ENCODE measurements at places on chromosomes 5 and 9.

DNA sequence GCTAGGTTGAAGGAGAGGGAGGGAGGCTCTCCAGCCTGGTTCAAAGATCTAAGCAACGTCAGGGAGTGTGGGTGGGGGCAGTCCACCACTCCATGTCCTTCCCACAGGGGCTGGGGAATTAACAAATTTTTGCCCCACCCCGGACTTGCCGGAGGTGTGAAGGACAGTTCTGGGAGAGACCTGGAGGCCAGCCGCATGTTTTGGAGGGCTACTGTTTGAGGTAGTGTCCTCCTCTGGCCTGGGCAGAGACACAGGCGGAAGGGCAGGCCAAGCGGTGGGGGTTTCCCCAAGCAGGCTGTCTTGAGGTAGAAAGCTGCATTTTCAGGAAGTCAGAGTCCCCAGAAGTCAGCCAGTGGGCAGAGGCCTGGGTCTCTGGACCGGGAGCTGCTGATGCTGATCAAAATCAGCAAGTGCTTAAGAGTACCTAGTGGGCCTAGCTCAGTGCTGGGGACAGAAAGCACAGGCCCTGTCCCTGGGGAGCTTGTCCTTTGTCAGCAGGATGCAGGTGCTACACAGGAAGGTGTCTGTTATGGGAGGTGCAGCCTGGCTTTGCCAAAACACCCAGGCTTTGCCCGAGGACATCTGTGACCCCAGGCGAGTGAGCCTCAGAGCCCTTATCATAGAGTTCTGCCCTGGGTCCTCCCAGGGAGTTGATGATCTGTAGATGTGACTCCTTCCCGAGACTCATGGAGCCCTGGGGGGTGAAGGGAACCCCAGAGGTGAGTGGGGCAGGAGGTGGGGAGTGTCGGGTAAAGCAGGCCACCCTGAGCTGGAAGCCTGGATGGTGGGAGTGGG is 18.5 kb downstream of the JADE2 start:
- DNase-seq, result no peak

DNA sequence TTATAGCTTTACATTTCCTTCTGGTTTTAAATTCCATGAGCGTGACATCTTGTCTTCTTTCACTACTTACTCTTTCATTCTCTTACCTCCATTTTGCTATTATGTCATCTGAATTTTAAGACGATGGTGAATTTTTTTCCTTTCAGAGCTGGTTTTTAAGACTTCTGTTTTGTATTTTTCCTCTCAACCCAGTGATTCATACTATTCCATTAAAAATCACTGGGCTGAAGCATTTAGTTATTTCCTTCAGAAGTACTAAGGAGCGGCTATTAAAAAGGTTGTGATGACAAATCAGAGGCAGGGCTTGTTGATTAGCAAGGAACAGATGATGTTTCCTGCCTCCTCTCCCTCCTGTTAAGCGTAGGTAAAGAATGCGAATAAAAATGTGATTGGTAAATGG is 16.5 kb downstream of the AGXT2 start:
- no peak for DNase-seq

DNA sequence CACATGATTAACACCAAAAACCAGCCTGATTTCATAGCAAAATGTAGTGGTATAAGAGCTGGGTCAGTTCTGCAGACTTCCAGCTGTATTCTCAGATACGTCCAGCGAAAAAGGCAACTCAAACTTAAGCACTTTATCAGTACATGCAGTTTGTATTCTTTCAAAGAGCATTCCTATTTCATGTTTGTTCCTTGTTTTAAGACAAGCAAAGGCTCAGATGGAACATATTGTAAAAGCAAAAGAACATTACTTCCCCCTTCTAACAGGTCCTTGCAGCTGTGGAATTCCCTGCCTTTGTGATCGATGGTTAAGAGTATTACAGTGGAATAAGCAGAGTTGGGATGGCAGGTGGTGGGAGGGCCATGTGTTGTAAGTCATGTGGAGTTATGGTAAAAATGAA is 86.3 kb upstream of the GRHPR start:
- DNase-seq, result no peak

GRCh38 chr5:148394587-148395019 is 10.8 kb downstream of the FBXO38 start:
- DNase-seq, result no peak

GRCh38 chr5:159262472-159262858 is 625 bp upstream of the UBLCP1 start:
- no peak for DNase-seq

DNA sequence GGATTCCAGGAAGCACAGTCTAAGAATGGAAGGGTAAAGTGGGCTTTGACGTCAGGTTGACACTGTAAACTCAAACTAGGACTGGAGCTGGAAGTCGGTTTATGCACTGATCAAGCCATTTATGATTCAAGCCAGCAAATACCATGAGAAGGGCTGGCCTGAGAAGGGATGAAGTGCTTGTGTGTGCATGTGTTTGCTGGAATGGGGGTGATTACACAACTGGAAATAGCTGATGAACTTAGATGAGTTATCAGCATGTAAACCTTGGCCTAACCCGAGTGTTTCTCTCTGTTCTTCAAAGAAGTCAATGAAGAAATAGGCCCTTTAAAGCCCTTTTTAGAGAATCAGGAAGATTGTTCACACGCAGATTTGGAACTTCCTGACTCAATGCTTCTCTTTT is 287.6 kb downstream of the RFX3 start:
- DNase-seq, result no peak

DNA sequence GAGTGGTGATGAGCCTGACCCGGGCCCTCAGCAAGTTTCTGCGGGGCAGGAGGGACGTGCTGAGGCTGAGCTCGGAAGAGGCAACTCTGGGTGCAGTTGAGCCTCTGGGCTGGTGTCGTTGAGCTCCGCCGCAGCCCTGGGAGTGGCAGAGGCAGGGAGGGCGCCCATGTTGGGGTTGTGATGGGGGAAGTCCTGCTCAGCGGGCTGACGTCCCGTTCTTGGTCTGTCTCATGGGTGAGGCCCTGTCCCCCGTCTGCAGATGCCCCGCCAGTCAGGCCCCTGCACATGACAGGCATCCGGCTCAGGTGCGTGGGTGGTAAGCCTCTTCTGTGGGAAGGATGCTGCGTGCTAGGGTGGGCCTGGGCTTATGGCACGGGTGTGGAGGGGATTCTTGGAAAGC is 64.3 kb downstream of the RXRA start:
- DNase-seq, result no peak

DNA sequence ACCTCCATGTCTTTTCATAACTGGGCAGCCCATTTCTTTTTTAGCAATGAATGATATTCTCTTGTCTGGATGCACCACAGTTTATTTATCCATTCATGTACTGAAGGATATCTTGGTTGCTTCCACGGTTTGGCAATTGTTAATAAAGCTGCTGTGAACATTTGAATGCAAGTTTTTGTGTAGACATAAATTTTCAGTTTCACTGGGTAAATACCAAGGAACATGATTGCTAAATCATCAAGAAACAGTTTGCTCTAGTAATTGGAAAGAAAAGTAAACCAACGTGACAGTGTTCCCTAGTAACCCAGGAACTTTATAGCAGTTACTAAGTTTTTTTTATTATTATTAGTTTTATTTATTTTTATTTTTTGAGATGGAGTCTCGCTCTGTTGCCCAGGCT is 100.4 kb downstream of the VPS13A start:
- DNase-seq, result no peak

DNA sequence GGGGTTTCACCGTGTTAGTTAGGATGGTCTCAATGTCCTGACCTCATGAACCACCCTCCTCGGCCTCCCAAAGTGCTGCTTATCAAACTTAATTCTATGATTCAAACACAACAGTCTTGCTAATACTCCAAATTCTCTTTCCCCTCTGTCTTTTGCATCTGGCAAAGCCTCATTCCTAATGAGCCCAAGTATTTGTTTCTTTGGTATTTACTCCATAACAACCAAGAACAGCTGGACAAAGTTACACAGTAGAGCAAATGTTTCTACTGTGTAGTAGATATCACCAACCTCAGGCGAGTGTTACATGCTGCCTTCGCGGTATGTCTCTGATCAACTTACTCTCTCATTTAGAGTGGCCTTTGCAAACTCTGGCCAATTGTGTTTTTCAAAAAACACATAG is 195.8 kb upstream of the KCNN2 start:
- DNase-seq, result no peak

- no peak for DNase-seq
Observed at GRCh38 chr9:112542593-112543292, 56.1 kb downstream of the KIAA1958 start.

DNA sequence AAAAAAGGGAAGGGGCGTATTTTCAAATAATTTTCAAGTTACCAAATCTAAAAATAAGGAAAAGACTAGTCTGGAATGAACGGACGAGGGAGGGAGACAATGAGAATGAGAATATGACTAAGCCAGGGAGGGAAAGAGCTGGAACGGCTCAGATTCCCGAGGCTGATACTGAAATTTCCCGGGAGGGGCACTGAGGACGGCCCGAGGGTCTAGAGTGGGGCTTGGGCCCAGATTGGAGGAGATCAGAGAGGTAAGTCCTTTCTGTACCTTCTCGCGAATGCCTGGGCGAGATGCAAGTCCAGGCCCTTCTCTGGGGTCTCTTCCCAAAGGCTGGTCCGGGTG is 3.4 kb upstream of the CCIN start:
- DNase-seq, result no peak

GRCh38 chr9:138040446-138041430 is 163.2 kb downstream of the CACNA1B start:
- DNase-seq, result no peak

DNA sequence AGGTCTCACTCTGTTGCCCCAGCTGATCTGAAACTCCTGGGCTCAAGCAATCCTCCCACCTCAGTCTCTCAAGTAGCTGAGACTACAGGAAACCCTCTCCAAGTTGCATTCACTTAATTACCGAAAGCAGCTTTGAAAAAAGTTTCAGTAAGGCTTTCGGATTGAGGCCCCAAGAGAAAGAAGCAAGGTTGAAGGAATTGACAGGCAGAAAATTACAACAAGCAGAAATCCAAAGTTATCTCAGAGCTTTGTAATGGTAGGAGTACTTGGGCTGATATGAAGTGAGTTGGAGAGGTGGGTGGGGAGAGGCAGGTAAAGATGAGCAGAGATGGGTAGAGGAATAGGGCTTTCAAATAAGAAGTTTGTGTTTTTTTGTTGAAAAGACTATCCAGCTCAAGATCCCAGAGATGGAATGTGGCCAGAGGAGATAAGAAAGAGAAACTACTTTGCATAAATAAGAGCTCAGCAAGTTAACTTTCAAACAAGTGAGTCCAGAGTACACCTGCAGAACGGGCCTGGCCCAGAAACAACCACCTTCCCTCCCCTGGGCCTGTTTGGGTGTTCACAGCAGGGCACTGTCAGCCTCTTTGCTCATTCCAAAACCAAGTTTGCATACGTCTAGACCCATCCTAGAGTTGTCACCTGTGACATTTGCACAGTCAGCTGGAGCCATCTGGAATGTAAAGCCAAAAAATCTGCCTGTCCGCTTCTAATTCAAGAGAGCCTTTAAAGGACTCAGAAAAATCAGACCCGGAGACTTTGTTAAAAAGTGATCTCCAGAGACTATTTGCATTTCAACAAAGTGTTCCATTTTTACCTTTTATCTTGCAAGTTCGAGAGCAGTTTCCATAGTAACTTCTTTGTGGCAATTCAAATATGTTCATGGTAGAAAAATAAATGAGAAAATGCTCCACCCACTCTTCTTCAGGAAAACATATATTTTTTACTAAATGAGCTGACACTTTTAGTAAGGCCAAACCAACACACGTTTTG is 2.2 kb upstream of the CLINT1 start:
- no peak for DNase-seq

DNA sequence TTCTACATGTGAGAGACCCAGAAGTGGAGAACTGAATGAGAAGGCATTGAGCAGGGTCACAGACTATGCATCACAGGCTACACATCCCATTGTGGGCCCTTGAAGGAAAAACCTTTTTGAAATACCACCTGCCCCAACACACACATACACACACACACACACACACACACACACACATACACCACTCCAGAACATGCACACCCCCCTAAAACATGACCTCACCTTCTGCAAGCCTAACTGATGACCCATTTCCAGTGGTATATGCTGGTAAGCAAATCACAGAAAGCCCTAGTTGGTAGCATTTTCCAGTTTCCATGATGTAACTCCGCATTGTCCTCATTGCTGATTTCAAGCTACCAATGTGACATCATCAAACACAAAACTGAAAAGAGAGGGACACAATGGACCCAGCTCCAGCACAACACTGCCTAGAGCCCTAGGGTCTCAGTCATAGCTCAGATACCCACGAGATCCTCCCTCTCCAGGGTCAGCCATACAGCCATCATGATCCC is 36.4 kb downstream of the THBS4 start:
- DNase-seq, result no peak

DNA sequence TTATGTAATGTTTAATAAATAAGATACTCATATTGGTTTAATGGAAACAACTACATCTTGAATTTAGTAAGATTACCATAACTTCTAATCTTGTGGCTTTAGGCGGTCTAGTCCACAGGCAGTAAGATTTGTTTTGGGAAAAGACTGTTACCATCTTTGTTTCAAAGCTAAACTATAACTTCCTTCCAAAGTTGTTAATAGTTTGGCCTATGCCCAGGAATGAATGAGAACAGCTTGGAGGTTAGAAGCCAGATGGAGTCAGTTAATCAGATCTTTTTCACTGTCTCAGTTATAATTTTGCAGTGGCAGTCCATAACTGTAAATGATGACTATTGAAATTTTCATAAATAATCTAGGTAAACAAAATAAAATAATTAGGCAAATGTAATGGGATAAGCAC is 241.8 kb upstream of the KLF9 start:
- DNase-seq, result no peak

GRCh38 chr9:19481971-19482404 is 73.2 kb downstream of the ACER2 start:
- no peak for DNase-seq

DNA sequence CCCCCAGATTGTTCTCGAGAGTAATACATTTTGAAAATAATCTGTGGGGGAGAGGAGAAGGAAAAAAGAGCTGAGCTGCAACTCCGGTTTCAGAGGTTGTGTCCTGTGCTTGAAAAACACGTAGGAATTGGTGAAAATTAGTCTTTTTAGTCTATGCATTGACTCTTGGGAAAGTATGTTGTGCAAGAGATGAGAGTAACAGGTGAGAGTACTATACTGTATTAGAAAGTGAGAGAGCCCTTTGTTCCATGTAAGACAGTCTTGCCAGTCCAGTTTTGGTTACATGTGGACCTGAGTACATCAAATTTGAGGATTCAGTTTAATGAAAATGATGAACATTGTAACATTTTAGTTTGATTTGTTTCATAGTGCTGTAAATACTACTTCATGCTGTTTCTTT is 27.8 kb downstream of the ERBIN start:
- DNase-seq, result no peak

DNA sequence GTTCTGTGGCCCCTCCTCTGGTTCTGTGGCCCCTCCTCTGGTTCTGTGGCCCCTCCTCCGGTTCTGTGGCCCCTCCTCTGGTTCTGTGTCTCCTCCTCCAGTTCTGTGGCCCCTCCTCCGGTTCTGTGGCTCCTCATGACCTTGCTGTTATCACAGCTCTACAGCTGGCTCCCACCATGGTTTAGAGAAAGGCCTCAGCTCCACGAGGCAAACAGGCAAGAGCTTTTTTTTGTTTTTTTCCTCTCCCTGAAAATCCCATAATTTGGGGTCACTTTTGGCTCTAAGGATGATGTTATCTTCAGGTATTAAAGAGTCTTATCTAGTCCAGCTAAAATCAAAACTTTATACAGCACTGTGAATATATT is 31.8 kb downstream of the C5orf15 start:
- no peak for DNase-seq

- no peak for DNase-seq
Observed at GRCh38 chr9:100669968-100670367, 92.1 kb downstream of the CAVIN4 start.

Measured in stimulated activated CD8-positive, alpha-beta memory T cell treated with anti-CD3 and anti-CD28 coated beads, Interleukin-7, amount 100 ng/mL, for 1 hour (primary cell).